ENCODE measurements at places on chromosomes 11 and 22.

DNA sequence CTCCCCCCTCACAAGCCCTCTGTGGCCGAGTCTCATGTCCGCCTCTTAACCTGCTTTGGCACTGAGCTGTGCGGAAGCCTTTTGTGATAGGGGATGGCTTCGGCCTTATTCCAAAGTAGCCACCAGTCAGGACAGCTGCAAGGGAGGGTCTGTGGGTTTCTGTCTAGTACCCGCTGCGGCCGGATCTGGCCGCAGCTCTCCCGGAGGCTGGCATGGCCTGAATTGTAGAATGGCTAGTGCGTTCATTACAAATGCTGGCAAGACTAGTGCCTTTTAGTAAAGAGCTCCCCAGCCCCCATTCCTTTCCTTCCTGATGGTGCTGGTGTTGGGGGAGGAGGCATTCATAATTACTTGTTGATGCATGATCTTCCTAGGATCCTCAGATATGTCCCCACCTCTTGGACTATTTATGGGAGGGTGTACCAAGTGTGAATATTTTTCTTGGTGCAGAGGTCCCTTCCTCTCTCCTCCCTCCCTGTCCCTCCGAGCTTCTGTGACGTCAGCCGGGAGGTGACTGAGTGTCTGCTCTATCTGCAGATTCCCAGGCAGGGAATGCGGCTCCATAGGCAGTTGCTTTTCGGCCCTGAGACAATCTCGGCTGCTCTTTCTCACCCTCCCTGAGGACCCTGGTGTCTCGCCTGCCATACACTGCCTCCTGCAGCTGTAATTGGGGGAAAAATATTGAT lies 108.7 kb upstream of the E2F8 start:
- no peak for DNase-seq

DNA sequence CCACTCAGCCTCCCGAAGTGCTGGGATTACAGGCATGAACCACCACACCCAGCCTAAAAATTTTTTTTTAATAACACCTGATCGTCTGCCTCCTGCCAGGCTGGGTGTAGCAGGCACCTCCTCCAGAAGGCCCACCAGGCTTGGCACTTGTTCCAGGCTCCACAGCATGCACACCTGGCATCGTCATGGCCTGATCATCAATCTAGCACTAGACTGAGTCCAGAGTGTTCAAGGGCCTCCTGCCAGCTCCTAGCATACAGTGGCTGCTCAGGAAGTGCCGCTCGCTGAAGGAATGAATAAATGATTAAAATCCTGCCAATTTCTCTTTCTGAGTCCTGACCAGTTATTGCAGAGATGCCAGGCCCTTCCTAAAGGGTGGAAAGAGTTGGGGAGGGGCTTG lies 3.5 kb upstream of the PDGFB start:
- DNase-seq = no peak

DNA sequence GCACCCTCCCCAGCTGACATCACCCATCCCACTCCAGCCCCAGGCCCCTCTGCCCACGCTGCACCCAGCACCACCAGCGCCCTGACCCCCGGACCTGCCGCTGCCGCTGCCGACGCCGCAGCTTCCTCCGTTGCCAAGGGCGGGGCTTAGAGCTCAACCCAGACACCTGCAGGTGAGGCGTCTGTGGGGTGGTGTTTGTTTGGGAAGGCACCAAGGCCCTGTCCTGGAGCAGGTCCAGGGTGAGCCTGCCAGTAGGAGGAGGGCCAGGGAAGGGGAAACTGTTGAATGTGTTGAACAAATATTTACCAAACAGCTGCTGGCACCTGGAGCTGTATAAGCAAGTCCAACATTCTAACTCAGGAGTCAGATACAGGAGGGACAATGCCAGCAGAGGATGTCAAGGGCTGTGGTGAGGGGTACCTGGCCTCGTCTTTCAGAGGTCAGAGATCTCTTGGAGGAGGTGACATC lies 3.1 kb downstream of the VEGFB start:
- no peak for DNase-seq

- DNase-seq = no peak
These were observed 51.1 kb upstream of the PARVG start for GRCh38 chr22:44129619-44129976.

DNA sequence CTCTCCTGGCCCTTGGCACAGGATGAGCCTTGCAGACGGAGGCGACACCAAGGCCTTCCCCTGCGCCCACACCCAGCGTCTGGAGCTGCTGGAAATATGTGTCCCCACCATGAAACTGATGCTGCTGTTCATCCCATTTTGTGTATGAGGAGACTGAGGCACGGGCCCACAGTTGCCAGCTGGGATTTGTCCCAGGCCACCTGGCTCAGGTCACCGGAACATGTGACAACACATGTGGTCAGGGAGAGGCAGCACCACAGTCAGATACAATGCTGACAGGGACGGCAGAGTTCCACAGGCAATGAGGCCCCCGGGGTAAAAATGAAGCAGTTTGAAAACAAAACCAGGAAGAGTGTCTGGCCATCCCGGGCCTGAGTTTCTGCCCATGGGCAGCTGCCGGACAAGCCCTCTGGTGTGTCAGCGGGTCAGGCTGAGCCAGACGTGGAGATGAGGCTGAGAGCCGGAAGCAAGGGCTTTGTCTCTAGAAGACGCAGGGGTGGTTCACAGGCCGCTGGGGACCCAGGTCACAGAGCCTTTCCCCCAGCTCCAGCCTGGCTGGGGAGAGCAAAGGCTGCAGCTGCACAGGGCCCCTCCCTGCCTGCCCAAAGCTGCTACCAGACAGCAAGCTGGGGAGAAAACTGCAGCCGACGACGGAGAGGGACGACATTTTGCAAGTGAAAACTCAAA lies 80.7 kb downstream of the CDKN1C start:
- DNase-seq = no peak

DNA sequence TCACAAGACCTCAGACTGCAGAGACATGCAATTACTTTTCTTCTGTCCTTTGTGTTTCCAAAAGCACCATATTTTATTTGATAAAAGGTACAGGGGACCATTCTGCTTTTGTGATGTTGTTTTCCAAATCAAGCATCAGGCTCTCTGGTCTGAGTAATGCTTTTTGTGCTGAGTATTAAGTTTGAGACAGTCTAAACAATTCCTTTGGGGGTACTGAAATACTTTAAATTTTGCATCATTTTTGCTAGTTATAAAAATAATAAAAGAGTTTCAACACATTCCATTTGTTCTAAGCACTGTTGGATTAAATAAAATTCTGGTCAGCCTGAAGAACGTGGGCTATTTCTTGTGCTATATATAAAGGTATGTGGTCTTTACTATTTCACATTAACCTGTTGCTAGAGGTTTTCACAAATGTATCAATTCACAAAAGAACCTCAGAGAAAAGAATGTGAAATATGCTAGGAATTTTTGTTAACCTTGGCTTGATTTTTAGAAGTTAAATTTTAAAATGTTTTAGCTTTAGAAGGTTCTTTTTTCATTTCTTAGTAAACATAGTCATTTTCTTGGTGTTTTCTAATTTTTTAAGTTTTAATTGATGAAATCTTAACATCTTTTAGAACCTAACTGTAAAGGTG lies 61.6 kb downstream of the C22orf31 start:
- no peak for DNase-seq

GRCh38 chr11:38791346-38791961 lies 2193.4 kb upstream of the RAG2 start:
- DNase-seq = no peak

DNA sequence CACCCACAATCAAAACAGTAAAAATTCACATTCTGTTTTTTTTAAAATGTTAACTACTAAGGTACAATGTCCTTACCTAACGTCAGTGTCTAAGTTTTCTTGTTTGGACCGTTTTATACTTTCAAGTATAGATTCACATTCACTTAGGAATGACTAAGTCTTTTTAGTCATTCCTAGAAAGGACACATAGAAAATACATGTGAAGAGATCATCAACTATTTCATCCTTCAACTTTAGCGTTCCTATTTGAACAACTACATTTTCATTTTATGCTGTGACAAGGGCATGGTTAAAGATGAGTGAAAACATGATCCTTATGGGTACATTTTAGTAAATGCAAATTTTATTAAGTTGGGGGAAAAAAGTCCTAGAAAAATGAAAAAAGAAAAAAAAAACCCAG lies 62.8 kb downstream of the DDX10 start:
- no peak for DNase-seq

DNA sequence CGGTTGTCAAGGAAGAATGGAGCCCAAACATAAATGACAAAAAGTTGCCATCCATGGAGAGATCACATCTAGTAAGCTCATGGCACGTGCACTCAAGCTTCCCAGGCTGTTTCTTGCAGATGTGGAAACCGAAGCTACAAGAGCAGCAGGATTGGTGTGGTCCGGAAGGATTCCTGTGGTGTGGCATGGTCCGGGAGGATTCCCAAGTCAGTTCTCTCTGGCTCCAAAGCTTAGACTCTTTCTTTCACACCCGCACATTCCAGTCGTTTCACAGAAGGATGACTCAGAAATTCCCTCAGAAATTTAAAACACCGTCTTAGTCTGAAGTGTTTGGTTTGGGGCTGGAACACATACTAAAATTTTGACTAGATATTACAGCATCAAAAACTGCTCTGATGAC lies 78.0 kb upstream of the DRD2 start:
- DNase-seq = no peak

- no peak for DNase-seq
These were observed 3.2 kb upstream of the PCF11 start for GRCh38 chr11:83153764-83154163.

DNA sequence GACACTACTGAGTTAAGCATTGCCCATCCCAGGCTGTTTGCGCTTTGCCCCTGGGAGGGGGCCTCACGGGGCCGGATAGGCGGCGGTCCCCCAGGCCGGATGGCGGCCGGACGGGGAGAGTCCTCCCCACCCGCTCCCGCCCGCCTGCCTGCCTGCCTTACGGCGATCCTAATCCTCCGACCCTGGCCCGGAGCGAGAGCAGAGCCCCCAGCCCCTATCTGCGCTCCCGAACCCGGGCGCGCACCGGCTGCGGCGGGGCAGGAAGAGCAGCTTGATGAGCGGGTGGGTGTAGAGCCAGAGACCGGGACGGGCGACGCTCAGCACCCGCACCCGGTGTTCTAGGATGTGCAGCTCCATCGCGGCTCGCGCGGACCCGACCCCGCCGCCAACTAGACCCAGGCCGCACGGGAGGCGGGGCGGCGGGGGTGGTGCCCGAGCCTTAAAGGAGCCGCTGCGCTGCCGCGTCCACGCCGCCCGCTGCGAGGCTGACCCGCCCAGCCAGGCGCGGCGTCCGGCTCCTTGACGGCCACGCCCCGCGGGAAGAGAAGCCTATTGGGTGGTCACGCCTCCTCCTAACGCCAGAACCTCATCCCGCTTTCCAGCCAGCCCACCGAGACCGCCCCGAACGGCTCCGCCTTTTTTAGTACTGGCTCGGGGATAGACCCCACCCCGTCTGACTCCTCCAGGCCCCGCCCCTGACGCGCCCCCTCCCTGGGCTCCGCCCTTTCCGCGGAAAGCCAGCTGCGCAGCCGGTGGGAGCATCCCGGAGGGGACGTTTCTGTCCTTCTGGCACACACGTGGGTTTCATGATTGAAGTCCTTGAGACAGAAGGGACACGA lies at the start of gene CASTOR1:
CASTOR1 (minus strand) TSS at position 365 of the 839 bp plus-strand sequence; CDS start at position 357, 8 bp downstream.
- peak; percentile 91 for DNase-seq

- no peak for DNase-seq
These were observed 39.7 kb upstream of the AKIP1 start for GRCh38 chr11:8871171-8871775.

DNA sequence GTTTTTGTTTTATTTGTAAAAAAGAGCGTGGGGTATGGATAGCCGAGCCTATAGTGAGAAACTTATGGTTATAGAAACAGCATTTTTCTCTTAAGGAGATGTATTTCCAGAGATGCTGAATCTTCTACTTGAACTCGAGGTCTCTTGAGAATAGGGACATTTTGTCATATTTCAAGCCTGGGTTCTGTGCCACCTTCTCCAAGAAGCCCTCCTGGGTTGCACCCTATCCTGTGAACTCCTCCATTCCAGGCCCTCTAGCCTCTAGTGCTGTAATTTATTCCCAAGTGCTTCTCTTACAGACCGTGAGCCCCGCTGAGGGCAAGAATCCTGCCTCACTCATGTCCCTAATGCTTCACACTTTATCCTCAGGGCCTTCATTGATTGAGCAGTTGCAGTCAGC lies 108.6 kb downstream of the KIAA1671 start:
- DNase-seq = no peak

DNA sequence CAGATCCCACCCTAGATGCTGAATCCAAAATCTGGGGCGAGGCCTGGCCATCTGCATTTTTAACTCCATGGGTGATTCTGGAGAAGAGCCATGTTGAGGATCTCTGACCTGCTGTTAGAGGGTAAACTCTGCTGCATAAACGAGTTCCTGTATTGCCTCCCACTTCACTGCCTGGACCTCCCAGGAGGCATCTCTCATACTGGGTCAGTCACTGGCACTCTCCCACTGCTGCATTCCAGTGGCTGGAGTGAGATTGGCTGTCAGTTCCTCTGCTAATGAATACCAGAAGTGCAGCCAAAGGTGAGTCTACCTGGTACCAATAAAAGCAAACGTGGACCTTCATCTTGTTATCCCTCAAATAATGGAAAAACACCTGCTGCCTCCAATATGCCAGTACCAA lies 10.3 kb downstream of the POLDIP3 start:
- no peak for DNase-seq

- DNase-seq = no peak
These were observed 2.6 kb downstream of the TBC1D10C start for GRCh38 chr11:67406420-67406968.

DNA sequence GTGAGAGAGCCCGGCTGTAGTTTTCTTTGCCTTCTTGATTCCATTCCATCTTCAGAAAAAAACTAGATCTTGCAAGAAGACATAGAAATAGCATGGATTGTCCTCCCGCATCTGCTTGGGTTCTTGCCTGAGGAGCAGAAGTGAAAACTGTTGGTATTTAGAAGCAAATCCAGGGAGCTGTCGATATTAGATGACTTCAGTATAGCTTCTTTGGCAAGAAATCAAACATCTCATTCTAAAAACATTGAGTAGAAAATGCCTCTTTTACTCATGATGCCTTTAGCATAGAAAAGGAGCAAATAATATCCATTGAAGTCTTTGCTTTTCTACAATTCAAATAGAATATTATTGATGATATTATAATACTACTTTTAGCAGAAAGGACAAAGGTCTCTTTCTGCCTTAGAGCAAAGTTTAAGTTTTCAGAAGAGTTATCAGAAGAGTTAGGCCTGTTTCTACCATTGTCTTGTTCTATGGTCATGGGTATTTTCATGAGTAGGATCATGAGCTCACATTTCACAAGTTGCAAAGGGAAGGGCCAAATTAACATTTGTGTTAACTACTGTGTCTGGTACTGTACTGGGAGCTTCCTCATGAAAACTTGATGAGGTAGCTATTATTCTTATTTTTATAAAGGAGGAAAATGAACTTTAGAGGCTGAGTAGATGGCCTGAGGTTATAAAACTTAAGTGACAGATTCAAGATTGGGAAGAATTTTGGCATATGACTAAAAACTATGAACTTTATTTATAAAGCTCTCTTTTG lies 49.7 kb downstream of the EXT2 start:
- no peak for DNase-seq

- no peak for DNase-seq
These were observed 32.3 kb downstream of the CCDC34 start for GRCh38 chr11:27330633-27331270.

GRCh38 chr11:78535027-78535426 lies 39.6 kb downstream of the NARS2 start:
- no peak for DNase-seq
